ENCODE measurements at places on chromosomes 12 and 14.

- no peak for DNase-seq
Observed at GRCh38 chr12:116141833-116142162, 135.7 kb downstream of the MED13L start.

- DNase-seq = no peak
Observed at GRCh38 chr14:99566390-99567354, 37.3 kb downstream of the CCDC85C start.

GRCh38 chr12:91326058-91327027 is 143.7 kb upstream of the DCN start:
- DNase-seq = peak; percentile 45

GRCh38 chr12:112328456-112329124 is 53.6 kb downstream of the HECTD4 start:
- peak; percentile 18 for DNase-seq

- DNase-seq = no peak
Observed at GRCh38 chr12:62963486-62964041, 28.6 kb upstream of the PPM1H start.

GRCh38 chr14:52987514-52987913 is 36.7 kb upstream of the FERMT2 start:
- no peak for DNase-seq

- DNase-seq = no peak
Observed at GRCh38 chr14:104163541-104163940, 25.2 kb downstream of the KIF26A start.

DNA sequence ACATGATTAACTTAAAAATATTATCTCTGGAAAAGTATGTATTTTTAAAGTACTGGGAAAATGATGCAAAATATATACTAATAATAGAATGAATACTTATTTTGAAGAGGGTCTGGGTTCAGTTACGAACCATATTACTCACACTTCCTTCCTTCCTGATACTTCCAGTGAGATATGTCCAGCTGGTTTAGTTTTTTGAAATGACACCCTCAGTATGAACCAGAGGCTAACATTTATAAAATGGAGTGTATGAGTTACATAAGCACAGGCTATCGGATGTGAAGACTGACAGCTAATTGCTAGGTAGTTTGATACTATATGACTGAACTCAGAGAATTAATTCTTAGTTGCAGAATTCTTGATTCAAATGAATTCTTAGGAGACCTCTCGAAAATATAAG is 122.9 kb downstream of the OTOGL start:
- DNase-seq = no peak

DNA sequence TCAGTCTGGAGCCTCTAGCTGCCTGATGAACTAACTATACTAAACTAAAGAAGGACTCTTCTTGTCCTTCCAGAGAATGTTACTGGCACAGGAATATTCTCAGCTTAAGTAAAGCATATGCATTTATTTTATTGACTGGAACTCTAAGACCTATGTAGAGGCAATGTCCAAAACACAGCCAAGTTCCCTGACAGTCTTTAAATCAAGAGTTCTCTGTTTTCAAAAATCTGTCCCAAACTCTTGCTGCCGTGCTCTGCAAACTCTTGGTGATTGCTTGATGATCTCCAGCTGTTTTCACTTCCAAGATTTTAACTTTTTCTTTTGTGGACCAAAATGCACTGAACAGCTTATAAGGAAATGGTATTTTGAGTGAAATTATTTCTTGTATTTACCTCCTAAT is 67.5 kb upstream of the DAAM1 start:
- no peak for DNase-seq

- DNase-seq = no peak
Observed at GRCh38 chr14:101073598-101073965, 170.1 kb upstream of the RTL1 start.

DNA sequence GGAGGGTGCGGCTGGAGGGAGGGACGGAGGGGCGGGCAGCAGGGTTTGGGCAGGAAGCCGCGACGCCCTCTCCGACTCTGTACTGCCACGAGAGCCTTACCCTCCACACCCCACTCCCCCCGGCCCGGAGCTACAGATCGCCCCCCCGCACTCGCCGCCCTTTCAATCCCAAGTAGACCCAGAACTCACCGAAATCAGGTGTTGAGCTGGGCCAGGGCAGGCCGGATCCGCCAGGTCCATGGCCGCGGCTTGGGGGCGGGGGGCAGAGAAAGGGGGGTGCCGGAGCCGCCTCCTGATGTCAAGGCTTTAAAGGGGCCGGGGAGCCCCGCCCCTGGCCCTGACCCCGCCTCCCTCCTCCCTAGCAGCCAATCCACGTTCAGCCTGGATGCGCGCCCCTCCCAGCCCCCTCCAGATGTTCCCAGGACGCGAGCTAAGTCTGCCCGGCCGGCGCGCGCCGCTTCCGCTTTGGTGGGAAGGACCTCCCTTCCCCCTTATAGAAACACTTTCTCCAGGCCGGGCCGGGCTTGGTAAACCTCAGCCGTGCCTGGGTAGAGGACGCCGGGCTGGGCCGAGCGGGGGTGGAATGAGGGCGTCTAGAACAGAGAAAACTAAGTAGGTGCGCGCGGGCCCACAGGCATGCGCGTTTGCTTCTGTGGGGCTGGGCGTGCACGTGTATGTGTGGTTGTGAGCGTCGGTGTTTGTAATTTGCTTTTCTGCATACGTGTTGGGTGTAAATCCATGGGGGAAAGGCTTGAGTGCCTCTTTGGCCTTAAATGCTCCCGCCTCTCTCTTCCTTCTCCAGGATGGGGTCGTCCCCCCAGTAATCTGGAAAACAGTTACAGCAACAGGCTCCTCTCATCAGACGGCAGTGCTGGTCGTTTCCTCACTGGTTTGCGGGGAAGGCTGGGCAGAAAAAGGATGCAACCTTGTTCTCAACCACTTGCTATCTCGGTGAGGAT is at the start of gene NCKAP5L:
Gene NCKAP5L, minus strand, starts transcription at position 281 of the 959 bp plus-strand sequence. CDS start 24,369 bp downstream, outside the sequence.
- DNase-seq = peak; percentile 99

DNA sequence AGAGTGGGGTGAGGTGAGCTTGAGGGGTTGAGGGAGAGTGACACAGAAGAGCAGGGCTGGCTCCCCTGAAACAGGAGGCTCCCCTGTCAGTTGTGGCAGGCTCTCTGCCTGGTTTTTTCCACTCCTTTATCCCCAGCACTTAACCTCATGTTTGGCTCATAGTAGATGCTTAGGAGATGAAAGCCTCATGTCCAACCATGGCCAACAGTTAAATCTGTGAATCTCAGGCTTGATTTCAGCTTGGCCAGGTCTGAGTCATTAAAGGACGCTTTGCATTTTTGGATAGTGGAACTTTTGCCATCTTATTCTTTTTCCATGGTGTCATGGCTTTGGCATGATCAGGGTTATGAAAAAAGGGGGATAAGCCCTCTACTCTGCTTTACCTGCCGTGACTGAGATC is 117.2 kb downstream of the CACNA1C start:
- peak; percentile 37 for DNase-seq

GRCh38 chr14:56953884-56954283 is 143.6 kb upstream of the OTX2 start:
- DNase-seq = no peak

- no peak for DNase-seq
Observed at GRCh38 chr14:68846466-68846865, 53.6 kb upstream of the ZFP36L1 start.

DNA sequence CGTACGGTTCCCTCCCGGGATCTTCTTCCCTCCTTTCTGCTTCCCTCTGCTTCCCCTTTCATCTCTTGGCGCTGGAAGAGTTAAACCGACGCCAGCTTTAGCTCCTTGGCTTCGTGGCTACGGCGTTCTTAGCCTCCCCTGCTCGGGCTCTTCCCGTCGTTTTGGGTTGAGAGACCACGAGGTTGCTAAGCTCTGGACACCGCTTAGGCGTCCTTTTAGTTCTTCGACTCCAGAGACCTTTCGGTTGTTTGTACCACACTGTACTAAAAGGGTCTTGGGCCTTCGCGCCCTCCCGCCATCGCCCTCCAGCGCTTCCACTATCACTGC is 545 bp downstream of the CPSF2 start:
- peak; percentile 43 for DNase-seq

DNA sequence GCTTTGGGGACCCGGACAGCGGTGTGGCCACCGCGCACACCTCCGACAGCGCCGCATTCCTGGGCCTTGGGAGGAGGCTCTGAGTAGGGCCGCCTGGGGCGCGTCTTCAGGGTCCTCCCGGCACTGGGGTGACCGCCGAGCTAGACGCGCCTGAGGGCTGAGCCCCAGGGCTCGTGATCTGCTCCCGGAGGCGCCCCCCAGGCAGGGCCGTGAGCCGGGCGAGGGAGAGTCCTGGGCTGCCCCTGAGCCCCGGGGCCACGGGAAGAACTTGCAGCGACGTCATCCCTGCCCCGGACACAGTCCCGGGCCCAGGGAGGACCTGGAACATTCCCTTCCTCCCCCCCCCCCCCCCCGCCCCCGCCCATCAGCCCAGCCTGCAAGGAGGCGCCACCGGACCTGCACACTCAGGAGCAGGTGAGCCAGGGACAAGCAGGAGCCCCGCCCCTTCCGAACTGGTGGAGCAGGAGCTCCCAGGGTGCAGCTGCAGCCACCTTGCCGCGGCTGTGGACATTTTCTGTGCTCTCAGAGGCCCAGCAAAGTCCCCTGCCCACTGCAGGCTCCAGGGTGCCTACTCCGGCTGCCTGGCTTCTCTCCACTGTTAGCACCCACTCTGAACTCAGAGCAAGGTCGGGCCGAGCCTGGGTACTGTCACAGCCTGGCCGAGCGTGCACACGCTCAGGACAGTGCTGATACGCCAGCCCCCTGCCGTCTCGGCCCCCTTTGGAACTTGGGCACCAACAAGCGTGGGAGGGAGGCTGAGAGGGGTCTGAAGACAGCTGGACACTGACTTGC is 50.7 kb downstream of the A2M start:
- DNase-seq = peak; percentile 16

DNA sequence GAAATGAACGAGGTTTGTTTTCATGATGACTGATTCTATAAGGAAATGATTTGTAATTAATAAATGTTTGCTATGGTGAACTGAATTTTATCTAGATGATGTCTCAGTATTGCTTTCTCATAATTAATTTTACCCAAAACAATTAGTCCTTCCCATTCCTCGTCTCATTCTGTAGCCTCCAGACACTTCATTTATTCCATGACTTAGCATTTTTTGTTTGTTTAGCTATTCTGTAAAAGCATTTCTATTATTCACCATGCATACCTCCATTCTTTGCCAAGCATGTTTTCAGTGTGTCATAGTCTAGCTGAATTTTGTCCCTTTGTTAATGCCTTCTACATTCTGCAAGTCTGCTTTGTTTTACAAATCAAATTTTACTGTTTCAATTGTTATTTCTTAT is 137.4 kb upstream of the RPL10L start:
- no peak for DNase-seq

DNA sequence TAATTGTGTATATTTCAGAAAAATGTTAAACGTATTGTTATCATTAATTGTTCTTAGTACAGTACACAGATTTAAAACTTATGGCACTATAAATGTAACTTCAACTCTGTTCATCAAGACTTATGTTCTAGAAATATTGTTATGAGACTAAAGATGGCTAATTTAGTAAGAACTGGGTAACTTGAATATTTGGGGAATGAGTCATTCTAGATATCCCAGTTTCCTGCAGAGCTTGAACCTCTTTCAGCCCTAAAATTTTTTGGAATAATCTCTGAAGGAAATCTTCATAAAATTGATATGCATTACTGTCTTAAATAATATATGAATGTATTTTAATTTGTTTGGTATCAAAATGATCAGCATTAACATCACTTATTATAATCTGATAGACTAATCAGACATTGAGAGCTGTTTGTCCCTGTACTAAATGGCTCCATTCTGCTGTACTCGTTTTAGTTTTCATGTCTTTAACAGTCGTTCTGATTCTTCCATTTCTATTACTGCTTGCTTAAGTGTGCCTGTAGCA is 87.1 kb downstream of the VEZT start:
- DNase-seq = peak; percentile 56

DNA sequence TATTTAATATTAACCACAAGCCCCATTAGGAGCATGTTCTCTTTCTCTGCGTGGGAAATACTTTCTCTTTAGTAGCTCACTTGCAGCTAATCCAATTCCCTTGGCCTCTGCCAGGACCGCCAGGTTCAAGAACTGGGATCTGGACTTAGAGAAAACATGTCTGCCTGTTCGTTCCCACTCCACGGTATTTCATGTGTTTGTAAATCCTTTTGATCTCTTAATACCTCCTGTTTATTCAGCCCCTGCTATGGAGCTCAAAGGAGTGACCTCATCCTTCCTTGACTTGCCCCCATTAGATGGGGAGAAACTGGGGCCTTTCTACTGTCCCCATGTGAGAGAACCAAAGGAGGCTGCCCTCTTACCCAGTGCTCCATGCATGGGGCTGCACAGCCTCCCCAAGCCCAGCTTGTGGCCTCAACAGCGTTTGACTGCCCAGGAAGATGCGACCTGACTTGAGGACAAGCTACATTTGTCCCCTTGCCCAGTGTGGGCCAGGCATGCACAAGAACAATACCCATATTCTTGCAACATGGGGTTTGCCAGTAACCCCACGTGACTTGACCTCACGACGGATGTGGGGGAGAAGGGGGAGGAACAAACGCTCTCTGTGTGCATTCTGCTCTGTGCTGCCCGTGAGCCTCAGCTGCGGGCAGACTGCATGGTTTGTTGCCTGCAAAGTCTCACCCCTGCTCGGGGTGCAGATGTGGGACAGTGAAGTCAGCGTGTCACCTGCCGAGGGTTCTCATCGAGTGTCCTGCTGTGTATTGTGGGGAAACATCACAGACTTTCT is 30.3 kb downstream of the CD9 start:
- no peak for DNase-seq

- DNase-seq = no peak
Observed at GRCh38 chr14:34749408-34749807, 35.0 kb upstream of the CFL2 start.

DNA sequence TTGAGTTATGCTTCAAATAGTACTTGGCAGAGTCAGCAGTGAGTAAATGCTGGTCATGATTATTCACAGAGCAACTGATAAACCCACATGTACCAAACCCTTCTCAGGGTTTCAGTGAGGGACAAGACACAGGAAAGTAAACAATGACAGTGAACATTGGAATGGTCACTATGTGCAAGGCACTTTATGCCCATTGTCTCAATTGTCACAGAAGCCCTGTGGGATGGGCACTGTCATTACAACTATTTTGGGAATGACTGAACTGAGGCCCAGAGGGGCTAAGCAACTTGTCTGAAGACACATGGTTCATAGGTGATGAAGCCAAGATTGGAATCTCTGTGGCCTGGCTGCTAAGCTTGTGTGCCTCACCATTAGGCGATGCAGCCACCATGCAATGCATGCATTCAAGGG is 238.5 kb downstream of the RBM19 start:
- DNase-seq = peak; percentile 42

GRCh38 chr12:119877639-119877948 is 474 bp upstream of the CIT start:
- no peak for DNase-seq

DNA sequence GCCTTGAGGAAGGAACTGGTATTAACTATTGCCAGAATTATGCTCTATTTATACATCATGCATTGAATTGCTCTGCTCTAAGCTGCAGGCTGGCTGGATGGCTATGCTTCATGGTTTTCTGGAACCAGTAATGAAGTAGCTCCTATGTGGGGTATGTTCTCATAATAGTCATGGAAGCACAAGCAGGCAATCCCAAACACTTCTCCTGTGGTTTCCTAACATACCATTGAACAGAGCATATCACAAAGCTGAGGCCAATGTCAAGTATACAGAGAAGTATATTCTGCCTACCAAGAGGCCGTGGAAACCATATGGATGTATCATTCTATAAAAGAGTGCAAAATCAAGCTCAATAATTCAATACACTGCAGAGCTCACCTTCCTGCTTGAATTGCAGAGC is 1752.4 kb upstream of the FLRT2 start:
- no peak for DNase-seq

- peak; percentile 27 for DNase-seq
Observed at GRCh38 chr12:93699271-93700145, 22.3 kb downstream of the CRADD start.

GRCh38 chr12:89433634-89434033 is 81.3 kb upstream of the DUSP6 start:
- DNase-seq = peak; percentile 41

All from GM03348 (cell line).